Left kidney (tissue), 8 donors: ENCODE measurements at places on chromosomes 11 and 22. TPM values are rescaled to one million over a fixed set of nuclear protein-coding genes. Genes with fewer than 3 reads are reported as not detected.

The TBX10 gene
- polyA plus RNA-seq, result not detected

The MS4A6A gene
- polyA plus RNA-seq, result 14.2 TPM

The OSM gene
- not detected for polyA plus RNA-seq

DNA sequence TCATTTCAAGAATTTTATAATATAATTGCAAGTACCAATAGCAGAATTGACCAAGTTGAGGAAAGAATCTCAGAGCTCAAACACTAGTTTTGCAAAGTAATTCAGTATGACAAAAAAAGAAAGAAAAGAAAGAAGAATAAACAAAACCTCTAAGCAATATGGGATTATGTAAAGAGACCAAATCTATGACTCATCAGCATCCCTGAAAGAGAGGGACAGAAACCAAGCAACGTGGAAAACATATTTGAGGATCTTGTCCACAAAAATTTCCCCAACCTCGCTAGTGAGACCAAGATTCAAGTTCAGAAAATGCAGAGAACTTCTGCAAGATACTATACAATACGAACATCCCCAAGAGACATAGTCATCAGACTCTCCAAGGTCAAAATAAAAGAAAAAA, 203.7 kb upstream of the DDI1 start:
- DNase-seq, result no peak

GRCh38 chr11:12941671-12942070, 67.4 kb upstream of the RASSF10 start:
- DNase-seq, result no peak

DNA sequence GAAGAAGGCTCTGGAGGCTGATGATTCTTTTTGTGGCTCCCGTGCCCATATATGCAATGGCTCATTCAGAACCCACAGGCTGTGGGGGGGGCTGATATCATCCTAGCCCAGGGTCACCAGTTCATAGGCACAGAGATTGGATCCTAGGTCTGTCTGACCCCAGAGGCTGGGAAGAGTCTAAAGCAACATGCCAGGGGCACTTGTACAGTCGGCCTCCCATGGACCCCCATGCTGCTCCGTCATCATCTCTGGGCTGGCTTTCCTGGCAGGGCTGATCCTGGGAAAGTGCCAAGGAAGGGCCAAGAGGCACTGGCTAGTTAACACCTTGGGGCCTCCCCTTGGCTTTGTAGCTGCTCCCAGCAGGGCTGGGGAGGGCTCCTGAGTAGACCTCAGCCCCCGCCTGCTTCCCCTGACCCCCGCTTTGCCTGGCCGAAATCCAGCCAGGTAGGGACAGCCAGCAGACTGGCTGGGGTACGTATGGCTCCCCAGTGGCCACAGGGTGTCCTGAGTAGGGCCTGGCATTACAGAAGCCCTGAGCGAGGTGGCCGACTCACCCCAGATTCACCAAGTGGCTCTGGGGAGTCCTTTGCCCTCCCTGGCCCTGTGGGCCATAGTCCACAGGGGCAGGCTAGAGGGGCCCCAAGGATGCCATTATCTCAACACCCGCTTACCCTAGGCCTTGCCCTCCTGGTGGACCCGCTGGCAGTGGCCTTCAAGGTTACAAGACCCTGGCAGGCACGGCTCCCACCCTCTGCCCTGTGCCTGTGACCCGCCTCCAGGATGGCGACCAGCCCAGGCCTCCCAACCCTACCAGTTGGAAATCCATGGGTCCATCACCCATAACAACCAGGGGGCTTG, 22.5 kb downstream of the FADS3 start:
- no peak for DNase-seq

The ZNF215 gene
- 4.6 TPM for polyA plus RNA-seq

GRCh38 chr11:25899617-25900160, 432.2 kb upstream of the ANO3 start:
- DNase-seq, result no peak

DNA sequence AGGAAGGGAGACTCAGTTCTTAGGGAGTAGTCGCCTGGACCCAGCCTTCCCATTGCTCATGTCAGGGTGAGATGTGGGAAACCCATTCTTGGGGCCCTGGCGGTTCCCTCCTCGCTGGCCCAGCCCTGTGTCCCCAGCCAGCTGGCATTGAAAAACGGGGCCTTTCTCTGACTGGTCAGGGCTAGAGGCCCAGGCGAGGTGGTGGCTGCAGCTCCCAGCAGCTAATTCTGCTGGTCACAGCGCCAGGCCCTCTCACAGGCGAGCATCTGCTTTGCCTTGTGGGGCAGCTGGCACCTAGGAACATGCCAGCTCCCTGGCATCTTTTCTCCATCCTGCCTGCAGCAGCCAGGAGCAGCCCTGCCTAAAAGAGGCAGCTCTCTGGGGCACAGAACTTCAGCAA, 20.1 kb downstream of the TSPAN18 start:
- no peak for DNase-seq

- DNase-seq, result no peak
These were observed 1.9 kb upstream of the BUD13 start for GRCh38 chr11:116774661-116775060.
